Activated CD8-positive, alpha-beta T cell treated with anti-CD3 and anti-CD28 coated beads, Interleukin-2, amount 10 ng/mL, durations not matched to agents 7 days and 5 days (primary cell): ENCODE measurements at places on chromosomes 11 and 22.
A peak's percentile ranks its signal among the peaks of the same experiment; 100 is the strongest.

GRCh38 chr22:37922191-37922590 is 16.1 kb downstream of the MICALL1 start:
- DNase-seq: no peak

- peak; percentile 63 for DNase-seq
Measured at GRCh38 chr22:46150655-46151477, 540 bp downstream of the PPARA start.

DNA sequence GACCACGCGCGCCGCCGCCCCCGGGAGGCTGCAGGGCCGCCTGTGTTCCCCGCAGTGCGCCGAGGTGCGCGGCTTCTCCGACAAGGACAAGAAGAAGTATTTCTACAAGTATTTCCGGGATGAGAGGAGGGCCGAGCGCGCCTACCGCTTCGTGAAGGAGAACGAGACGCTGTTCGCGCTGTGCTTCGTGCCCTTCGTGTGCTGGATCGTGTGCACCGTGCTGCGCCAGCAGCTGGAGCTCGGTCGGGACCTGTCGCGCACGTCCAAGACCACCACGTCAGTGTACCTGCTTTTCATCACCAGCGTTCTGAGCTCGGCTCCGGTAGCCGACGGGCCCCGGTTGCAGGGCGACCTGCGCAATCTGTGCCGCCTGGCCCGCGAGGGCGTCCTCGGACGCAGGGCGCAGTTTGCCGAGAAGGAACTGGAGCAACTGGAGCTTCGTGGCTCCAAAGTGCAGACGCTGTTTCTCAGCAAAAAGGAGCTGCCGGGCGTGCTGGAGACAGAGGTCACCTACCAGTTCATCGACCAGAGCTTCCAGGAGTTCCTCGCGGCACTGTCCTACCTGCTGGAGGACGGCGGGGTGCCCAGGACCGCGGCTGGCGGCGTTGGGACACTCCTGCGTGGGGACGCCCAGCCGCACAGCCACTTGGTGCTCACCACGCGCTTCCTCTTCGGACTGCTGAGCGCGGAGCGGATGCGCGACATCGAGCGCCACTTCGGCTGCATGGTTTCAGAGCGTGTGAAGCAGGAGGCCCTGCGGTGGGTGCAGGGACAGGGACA is 2.7 kb downstream of the NLRP6 start:
- DNase-seq: peak; percentile 63

DNA sequence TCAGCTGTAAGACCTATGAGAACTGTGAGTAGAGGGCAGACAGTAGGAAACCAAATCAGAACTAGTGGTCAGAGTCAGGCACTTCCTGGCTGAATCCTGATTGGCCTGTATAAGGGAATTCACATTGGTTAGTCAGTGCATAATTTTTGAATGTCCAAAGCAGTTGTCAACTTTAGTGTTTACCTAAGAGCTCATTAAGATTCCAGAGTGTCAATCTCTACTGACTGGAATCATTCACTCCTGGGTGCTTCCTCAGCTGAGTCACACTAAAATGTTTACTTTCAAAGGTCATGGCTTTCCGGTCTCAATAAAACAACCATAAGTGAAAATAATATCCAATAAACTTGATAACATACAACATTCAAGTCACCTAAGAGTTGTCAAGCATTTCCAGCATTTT is 306.1 kb downstream of the C11orf87 start:
- no peak for DNase-seq

- DNase-seq: no peak
Measured at GRCh38 chr11:1878137-1879031, 13.3 kb downstream of the PRR33 start.

GRCh38 chr11:31809541-31809856 is 1.6 kb downstream of the PAX6 start:
- no peak for DNase-seq

DNA sequence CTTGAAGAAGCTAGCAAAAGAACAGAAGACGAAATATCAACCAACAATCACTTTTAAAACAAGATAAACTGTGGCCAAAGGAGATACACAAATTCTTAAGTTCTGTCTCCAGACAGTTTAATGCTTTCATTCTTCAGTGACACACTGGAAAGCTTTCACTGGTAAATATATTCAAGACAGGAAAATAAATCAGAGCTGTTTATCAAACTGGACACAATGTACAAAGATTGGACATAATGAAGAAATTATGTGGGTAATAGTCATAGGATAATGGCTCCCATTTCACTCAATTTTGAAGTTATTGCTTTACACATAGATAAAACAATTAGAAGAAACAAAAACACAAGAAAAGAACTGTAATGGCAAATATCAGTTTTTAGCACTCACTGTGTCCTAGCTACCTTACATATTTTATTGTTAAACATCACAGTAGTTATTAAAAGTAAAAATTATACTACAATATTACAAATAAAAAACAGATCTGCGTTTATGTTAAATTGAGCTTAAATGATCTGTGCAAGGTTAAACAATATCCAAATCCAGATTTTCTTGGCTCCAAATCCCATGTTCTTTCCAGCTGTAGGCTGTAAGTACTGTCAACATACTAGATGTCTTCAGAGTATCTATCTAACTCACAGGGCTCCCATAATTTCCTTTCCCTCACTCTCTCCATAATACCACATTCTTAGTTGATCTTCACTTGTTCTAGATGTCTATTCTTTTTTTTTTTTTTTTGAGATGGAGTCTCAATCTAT is 38.6 kb upstream of the NOX4 start:
- no peak for DNase-seq

DNA sequence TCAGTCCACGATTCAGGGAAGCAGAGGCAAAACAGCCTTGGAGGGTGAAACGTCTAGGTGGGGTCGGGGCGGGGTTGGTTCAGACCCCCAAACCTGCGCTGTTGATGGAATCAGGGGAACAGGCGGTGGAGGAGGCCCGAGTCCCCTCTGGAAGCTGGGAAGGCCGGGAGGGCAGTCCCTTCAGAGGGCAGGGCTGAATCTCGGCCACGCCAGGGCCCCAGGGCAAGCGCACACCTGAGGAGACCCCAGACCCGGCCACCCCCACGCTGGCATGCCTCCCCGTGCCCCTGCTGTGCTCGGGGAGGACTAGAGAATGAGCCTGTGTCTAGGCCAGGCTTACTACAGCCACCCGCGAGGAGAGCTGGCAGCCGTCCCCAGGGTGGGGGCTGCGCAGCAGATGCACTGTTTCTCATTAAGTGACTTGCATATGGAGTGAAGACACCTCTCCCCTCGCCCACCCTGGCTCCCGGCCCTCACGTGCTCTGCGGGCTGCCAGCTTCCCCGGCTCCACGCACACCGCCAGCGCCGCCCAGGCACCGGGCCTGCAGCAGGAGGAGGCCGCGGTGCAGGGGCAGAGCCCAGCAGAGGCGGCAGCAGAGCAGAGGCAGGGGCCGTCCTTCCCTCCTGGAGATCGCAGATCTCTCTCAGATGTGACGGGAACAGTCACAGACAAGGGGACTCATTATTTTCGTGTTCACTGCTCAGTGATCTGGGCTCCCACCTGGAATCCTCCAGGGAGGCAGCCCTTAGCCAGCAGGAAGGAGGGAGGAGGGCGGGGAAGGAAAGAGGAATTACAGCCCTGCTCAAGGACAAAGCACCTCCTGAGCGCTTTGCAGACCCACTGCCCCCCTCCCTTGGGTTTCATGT is 47.1 kb upstream of the OPCML start:
- no peak for DNase-seq

GRCh38 chr11:92413757-92414513 is 189.3 kb downstream of the FAT3 start:
- DNase-seq: no peak

DNA sequence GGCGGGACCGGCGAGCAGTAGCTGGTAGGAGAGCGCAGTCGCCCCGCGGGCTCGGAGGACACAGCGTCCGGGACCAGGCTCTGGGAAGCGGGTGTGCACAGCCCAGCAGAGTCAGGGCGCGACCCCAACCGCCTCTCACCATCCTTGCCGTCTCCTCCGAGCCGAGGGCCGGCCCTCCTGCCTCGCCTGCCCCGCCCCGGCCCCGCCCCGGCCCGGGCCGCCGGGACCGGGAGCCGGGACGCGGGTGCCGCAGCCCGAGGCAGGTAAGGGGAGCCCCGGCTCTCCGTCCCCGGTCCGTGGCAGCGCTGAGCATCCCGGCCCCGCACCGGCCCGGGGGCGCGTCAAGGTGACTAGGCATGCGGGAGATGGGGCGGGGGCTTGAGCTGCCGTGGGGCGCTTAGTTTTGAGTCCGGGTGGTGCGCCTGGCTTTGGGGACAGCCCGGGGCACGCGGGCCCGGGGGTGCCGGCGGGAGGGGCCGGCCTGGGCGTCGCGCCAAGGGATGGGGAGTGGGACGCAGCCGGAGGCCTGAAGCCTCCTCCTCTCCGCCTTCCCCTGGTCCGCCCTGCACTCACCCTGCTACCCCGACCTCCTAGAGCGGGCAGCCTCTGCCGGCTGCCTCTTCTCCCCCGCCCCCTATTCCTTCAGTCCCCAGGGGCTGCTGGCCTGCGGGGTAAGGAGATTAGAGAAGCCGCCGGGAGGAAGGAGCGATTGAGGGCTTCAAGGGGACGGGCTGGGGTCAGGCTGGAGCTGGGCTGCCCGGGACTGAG is at the start of gene ABCG4:
TSS of gene ABCG4 (plus strand) at position 35 of the 768 bp plus-strand sequence. CDS start 914 bp downstream, outside the sequence.
- DNase-seq: peak; percentile 37
